Heart left ventricle (tissue), 16 donors: ENCODE measurements at places on chromosomes 12 and 14. TPM values are rescaled to one million over a fixed set of nuclear protein-coding genes. Genes with fewer than 3 reads are reported as not detected.

- H3K27ac ChIP-seq: no peak overlapping the region
- no peaks in the 10 kb centered on the region for H3K27me3 ChIP-seq
- no peaks in the 10 kb centered on the region for H3K36me3 ChIP-seq
- no peaks in the 10 kb centered on the region for H3K4me1 ChIP-seq
These were observed 191.4 kb downstream of the PLCZ1 start for GRCh38 chr12:18546399-18546798.

DNA sequence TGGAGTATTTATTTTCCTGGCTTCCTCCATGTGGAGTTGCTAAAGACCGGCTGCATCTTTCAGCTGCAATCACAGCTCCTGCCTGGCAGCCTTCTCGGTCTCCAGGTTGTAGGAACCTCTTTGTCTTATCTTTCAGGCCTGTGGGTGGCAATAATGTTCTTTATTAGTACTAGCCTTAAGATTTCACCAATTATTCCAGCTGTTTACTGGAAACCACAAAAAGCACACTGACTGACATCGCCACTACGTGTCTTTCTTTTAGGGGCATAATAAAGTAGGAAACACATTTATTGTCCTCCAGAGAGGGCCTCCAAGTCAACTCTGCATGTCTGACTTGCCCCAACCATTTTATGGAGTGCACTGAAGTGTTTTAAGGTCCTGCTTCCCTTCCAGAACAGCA is 1116.5 kb upstream of the TMEM132C start:
- peaks cover 6% of the 10 kb centered on the region for H3K4me1 ChIP-seq
- H3K4me3 ChIP-seq: no peak overlapping the region
- H3K27me3 ChIP-seq: no peaks in the 10 kb centered on the region

ENDOU gene
- not detected for total RNA-seq

- no peak for DNase-seq
- no peak overlapping the region for H3K4me3 ChIP-seq
- H3K36me3 ChIP-seq: no peaks in the 10 kb centered on the region
- no peaks in the 10 kb centered on the region for H3K4me1 ChIP-seq
These were observed 173.2 kb downstream of the SUDS3 start for GRCh38 chr12:118549510-118549980.

GRCh38 chr12:111699-112493 is 45.3 kb downstream of the IQSEC3 start:
- H3K27me3 ChIP-seq: no peaks in the 10 kb centered on the region
- no peaks in the 10 kb centered on the region for H3K4me1 ChIP-seq
- no peaks in the 10 kb centered on the region for H3K36me3 ChIP-seq
- DNase-seq: no peak
- H3K27ac ChIP-seq: no peak overlapping the region

E2F7 gene
- 0.14 TPM for total RNA-seq

GPR68 gene
- total RNA-seq: 2.6 TPM

DNA sequence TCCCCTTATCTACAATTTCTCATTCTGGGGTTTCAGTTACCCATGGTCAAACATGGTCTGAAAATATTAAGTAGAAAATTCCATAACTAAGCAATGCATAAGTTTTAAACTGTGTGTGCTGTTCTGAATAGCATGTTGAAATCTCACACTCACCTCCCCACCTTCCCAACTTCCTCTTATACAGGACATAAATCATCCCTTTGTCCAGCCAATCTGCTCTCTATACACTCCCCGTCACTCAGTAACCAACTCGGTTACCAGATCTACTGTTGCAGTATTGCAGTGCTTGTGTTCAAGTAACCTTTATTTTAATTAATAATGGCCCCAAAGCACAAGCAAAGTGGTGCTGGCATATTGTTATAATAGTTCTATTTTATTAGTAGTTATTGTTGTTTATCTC is 420.5 kb downstream of the GXYLT1 start:
- H3K4me3 ChIP-seq: no peak overlapping the region
- no peak for DNase-seq
- no peaks in the 10 kb centered on the region for H3K36me3 ChIP-seq
- no peaks in the 10 kb centered on the region for H3K4me1 ChIP-seq
- H3K27ac ChIP-seq: no peak overlapping the region

GRCh38 chr12:10179776-10180181 is 947 bp downstream of the TMEM52B start:
- no peaks in the 10 kb centered on the region for H3K36me3 ChIP-seq
- DNase-seq: no peak
- H3K27me3 ChIP-seq: no peaks in the 10 kb centered on the region
- H3K4me1 ChIP-seq: no peaks in the 10 kb centered on the region

- H3K4me1 ChIP-seq: no peaks in the 10 kb centered on the region
- H3K27me3 ChIP-seq: no peaks in the 10 kb centered on the region
- H3K36me3 ChIP-seq: no peaks in the 10 kb centered on the region
- H3K4me3 ChIP-seq: no peak overlapping the region
- no peak overlapping the region for H3K27ac ChIP-seq
These were observed 30.4 kb upstream of the ITPK1 start for GRCh38 chr14:93146119-93146518.

GRCh38 chr12:81332054-81332453 is 254.2 kb downstream of the ACSS3 start:
- no peak overlapping the region for H3K4me3 ChIP-seq
- H3K27ac ChIP-seq: no peak overlapping the region
- no peaks in the 10 kb centered on the region for H3K36me3 ChIP-seq
- H3K27me3 ChIP-seq: no peaks in the 10 kb centered on the region
- no peak for DNase-seq

- peaks cover 5% of the 10 kb centered on the region for H3K4me1 ChIP-seq
- no peaks in the 10 kb centered on the region for H3K36me3 ChIP-seq
- no peak for DNase-seq
- H3K4me3 ChIP-seq: no peak overlapping the region
These were observed 9.0 kb downstream of the RHOF start for GRCh38 chr12:121784460-121784859.

DNA sequence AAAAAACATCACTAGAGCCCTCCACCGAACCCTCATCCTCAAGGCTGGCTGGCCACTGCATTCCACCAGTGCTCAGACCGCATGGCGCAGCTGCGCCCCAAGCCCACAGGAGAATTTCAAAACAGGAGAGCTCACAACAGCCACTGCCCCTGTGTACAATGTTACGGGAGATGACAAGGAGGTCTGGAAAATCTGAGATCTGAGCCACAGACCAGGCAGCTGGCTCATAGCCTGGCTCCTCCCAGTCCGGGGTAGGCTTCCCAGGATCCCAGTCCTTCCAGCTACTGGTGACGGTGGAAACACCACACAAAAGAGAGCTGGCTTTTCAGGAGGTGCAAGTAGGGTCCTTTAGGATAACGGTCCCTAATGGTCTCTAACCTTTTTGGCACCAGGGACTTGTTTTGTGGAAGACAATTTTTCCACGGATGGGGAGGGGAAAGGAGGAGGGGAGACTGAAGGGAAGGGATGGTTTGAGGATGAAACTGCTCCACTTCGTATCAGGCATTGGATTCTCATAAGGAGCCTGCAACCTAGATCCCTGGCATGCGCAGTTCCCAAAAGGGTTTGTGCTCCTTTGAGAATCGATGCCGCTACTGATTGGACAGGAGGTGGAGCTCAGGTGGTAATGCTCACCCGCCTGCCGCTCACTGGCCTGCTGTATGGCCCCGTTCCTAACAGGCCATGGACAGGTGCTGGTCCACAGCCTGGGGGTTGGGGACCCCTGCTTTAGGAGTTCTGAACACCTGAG is 23.0 kb upstream of the NRDE2 start:
- no peak overlapping the region for H3K4me3 ChIP-seq
- no peaks in the 10 kb centered on the region for H3K27me3 ChIP-seq
- H3K36me3 ChIP-seq: no peaks in the 10 kb centered on the region
- no peaks in the 10 kb centered on the region for H3K4me1 ChIP-seq

- H3K4me1 ChIP-seq: peaks cover 9% of the 10 kb centered on the region
- no peak overlapping the region for H3K27ac ChIP-seq
- H3K36me3 ChIP-seq: no peaks in the 10 kb centered on the region
- H3K4me3 ChIP-seq: no peak overlapping the region
- DNase-seq: peak; percentile 58
- no peaks in the 10 kb centered on the region for H3K27me3 ChIP-seq
These were observed 64.2 kb downstream of the CLMN start for GRCh38 chr14:95255487-95255886.

GRCh38 chr12:115710104-115710564 is 567.4 kb downstream of the MED13L start:
- no peak overlapping the region for H3K27ac ChIP-seq
- no peaks in the 10 kb centered on the region for H3K27me3 ChIP-seq
- no peak overlapping the region for H3K4me3 ChIP-seq
- no peaks in the 10 kb centered on the region for H3K36me3 ChIP-seq
- DNase-seq: no peak
- no peaks in the 10 kb centered on the region for H3K4me1 ChIP-seq

DNA sequence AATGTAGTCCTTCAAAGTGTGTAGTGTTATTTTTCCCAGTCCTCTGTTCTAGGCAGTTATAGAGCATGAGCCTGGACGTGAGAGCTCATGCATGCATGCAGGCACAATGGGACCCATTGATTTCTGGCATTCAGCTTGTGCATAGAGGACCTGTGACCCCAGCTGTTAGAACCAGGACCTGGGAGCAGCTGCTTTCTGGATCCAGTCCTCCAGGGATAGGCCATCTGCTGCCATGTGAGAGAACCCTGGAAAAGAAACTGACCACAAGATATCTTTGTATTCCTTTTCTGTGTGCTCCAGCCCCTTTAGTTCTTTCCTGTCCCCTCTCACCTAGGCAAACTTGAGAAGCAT is 76.9 kb downstream of the SUSD6 start:
- H3K4me3 ChIP-seq: no peak overlapping the region
- H3K27me3 ChIP-seq: no peaks in the 10 kb centered on the region
- peaks cover 16% of the 10 kb centered on the region for H3K36me3 ChIP-seq
- no peak overlapping the region for H3K27ac ChIP-seq
- H3K4me1 ChIP-seq: peaks cover 78% of the 10 kb centered on the region
- DNase-seq: no peak

GRCh38 chr12:2794191-2794735 is 507 bp upstream of the FKBP4 start:
- DNase-seq: peak; percentile 73
- H3K4me3 ChIP-seq: peak overlapping the region; percentile 88
- H3K27me3 ChIP-seq: no peaks in the 10 kb centered on the region
- peak overlapping the region; percentile 32 for H3K27ac ChIP-seq
- H3K36me3 ChIP-seq: peaks cover 17% of the 10 kb centered on the region
- H3K4me1 ChIP-seq: peaks cover 15% of the 10 kb centered on the region

DNAJC22 gene
- not detected for total RNA-seq

- DNase-seq: peak; percentile 24
- no peak overlapping the region for H3K4me3 ChIP-seq
- peak overlapping the region; percentile 60 for H3K27ac ChIP-seq
These were observed 162.6 kb upstream of the PLEKHG7 start for GRCh38 chr12:92539976-92540781.

DNA sequence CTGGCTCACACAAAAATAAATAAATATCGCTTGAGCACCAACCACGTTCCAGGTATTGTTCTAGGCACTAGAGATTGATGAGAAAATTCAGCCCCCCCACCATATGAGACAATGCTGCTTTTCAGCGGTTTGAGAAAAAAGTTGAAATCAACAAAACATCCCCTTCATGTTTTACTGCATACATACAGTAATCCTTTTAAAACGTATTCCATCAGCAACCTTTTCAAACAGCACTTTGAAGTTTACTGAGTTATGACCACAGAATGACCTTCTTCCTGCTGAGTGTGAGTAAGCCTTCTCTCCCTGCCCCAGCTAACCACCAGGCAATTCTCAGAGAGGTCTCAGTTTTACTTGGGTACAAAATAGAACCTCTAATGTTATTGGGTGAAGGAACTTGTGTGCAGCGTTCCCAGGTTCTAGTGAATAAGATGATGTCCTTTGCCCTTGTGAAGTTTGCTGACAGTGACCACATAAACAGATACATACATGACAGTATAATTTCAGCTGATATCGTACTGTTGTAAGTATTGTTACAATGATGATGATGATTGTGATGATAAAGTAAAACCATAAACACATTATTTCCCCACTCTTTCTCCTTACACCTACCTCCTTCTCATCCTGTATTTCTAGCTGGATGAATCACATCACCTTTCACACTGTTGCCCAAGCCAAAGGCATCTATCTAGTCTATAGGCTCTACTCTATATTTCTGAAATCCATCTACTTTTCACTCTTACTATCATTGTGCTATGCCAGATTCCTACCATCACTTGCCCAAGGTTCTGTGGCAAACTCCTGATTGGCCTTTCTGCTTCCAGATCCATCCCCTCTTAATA is 124.4 kb upstream of the KRR1 start:
- H3K4me3 ChIP-seq: no peak overlapping the region
- no peaks in the 10 kb centered on the region for H3K36me3 ChIP-seq
- H3K27ac ChIP-seq: no peak overlapping the region
- no peaks in the 10 kb centered on the region for H3K4me1 ChIP-seq
- no peak for DNase-seq

DNA sequence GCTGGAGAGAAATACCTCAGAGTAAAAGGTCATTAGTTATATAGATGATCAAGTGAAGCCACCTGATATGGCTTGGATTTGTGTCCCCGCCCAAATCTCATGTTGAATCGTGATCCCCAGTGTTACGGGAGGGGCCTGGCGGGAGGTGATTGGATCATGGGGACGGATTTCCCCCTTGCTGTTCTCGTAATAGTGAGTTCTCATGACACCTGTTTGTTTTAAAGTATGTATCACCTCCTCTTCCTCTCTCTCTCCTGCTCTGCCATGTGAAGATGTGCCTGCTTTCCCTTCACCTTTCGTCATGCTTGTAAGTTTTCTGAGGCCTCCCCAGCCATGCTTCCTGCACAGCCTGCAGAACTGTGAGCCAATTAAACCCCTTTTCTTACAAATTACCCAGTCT is 124.8 kb downstream of the FOXA1 start:
- H3K4me3 ChIP-seq: no peak overlapping the region
- no peak overlapping the region for H3K27ac ChIP-seq
- no peaks in the 10 kb centered on the region for H3K36me3 ChIP-seq
- no peaks in the 10 kb centered on the region for H3K4me1 ChIP-seq
- no peak for DNase-seq

GRCh38 chr14:52370406-52370935 is 56.4 kb downstream of the PTGER2 start:
- no peak for DNase-seq
- H3K4me1 ChIP-seq: no peaks in the 10 kb centered on the region
- no peaks in the 10 kb centered on the region for H3K27me3 ChIP-seq
- no peak overlapping the region for H3K27ac ChIP-seq
- no peaks in the 10 kb centered on the region for H3K36me3 ChIP-seq
- H3K4me3 ChIP-seq: no peak overlapping the region

- H3K4me3 ChIP-seq: no peak overlapping the region
- DNase-seq: no peak
- H3K4me1 ChIP-seq: peaks cover 12% of the 10 kb centered on the region
These were observed 98.8 kb downstream of the DAD1 start for GRCh38 chr14:22489957-22490950.

- no peak overlapping the region for H3K27ac ChIP-seq
- H3K36me3 ChIP-seq: no peaks in the 10 kb centered on the region
- H3K4me1 ChIP-seq: no peaks in the 10 kb centered on the region
- H3K4me3 ChIP-seq: no peak overlapping the region
- no peaks in the 10 kb centered on the region for H3K27me3 ChIP-seq
These were observed 188.7 kb downstream of the KITLG start for GRCh38 chr12:88391556-88391955.

GRCh38 chr12:109553483-109553882 is 19.8 kb downstream of the MMAB start:
- no peaks in the 10 kb centered on the region for H3K4me1 ChIP-seq
- no peak overlapping the region for H3K27ac ChIP-seq
- H3K4me3 ChIP-seq: no peak overlapping the region
- H3K36me3 ChIP-seq: no peaks in the 10 kb centered on the region
- no peaks in the 10 kb centered on the region for H3K27me3 ChIP-seq
